ENCODE measurements at places on chromosomes 7 and 10.

- no peak for DNase-seq
These were observed 32.4 kb downstream of the AKR1C4 start for GRCh38 chr10:5229019-5229418.

DNA sequence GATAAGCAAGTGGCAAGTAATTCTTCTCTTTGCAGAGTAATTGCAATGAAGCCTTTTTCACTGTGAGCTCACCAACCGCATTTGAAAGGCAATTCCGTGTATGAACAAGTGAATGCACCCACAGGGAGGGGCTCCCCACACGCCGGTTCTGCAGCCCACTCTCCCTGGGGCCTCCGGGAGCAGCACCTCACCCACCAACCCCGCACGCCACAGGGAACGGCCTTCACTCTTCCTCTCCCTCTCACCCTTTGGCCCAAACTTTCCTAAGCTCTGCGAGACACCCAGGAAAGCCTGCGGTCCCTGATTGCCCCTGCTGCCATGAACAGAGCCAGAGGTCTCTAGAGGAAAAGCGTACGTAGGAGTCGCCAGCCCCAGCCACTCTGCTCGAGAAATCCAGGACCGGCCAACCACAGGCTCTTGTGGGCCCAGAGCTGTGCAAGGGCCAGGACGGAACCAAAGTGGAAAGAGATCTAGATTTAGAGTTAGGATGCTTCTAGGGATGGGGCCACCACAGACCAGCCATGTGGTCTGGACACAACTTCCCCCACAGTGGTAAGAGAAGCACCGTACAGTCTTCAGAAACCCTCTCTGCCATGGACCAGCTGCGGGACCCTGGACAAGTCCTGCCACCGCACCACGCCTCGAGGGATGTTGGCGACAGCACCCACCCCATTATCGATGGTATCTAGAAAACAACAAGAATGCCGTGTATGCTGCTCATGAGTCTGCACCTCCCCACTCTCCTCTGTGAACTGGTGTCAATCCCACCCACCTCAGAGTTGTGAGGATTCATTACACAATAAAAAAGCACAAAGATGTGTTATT, 3.6 kb downstream of the WDR86 start:
- DNase-seq: no peak

GRCh38 chr10:75655791-75656451, 224.5 kb downstream of the LRMDA start:
- DNase-seq: no peak

DNA sequence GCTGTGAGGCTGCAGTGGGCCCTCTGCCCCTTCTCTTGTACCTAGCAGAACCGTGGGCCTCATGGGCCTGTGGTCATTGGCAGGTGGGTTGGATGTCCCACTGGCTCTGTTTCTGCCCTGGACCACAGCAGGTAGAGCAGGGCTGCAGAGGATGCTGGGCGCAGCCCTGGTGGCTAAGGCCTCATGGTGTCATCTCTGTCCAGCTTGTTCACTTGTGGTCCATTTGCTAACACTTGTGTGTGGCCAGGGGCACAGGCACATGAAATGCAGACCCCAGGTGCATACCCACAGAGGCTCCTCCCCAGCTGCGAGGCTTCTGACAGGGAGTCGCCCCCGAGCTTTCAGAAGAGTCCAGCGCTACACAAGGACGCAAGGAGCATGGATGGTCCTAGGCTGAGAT, 22.4 kb upstream of the TBRG4 start:
- no peak for DNase-seq

DNA sequence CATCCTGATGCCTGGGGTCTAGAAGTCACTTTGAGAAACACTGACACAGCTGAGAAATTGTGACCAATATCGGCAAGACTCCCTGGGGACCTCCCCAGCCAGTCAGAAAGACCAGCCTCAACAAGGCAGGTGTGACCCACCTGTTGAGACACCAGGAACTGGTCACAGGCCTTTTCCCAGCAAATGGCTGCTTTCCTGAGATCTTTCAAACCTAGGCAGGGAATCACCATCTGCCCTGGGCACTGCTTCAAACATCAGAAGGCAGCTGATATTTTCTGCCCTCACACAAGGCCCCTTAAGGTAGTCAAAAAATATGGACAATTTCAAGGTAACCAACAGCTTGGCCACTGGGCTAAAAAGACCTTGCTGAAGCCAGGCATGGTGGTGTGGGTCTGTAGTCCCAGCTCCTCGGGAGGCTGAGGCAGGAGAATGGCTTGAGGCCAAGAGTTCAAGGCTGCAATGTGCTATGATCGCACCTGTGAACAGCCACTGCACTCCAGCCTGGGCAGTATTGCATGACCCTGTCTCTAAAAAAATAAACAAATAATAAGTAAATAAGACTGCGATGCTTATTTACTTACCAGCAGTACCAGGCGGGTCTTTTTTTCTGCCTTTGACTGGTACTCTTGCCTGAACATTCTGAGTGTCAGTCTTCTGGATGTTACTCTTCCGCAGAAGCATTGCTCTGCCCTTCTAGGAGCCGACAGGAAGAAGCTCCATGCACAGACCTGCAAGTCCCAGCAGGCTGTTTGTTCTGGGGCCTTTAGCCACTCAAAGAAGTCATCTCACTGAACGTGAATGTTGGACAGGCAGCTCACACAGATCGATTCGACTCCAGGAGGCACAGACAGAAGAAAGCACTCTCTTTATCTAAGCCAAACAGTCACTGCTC, 59.7 kb downstream of the SORBS1 start:
- DNase-seq: no peak

DNA sequence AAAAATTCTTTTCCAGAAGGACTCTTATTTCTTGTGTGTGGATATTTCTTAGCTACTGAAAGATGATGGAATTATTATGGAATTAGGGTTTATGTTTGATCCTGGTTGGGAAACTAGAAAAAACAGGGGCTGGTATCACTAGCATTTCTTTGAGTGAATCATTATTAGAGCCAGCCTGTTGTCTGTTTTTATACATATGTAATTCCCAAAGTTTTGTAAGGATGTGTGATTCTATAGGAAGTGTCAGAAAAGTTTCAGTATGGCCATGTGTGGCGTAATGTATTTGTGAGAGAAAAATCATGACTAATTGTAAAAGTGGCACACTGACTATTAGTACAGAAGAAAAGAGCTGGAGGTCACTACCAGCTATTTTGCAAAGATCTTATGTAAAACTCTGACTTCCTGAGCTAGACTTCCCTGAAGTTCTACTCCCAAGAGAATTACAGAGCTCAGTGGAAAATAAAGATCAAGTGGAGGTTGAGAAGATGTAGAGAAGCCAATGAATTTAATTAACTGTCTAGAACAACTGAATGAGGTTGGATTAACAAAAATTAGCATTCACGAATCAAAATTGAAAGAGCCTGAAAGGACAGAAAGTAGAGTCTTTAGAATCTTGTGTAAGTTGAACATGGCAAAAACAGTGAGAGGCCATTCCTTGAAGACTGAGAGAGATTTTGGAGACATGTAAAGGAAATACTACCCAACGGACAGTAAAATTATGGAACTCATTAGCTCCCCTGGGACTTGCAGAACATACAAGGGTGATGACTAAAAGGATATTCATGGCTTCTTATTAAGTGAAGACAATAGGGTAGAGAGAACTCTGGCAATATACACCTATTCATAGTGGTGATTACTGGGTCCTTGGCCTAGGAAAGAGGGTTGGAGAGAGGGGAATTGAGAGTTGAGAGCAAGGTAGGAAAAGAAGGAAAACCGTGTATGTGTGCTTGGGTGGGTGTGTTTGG, 12.5 kb downstream of the ZNF365 start:
- DNase-seq: no peak

GRCh38 chr10:65033957-65034356, 1512.8 kb downstream of the REEP3 start:
- no peak for DNase-seq

DNA sequence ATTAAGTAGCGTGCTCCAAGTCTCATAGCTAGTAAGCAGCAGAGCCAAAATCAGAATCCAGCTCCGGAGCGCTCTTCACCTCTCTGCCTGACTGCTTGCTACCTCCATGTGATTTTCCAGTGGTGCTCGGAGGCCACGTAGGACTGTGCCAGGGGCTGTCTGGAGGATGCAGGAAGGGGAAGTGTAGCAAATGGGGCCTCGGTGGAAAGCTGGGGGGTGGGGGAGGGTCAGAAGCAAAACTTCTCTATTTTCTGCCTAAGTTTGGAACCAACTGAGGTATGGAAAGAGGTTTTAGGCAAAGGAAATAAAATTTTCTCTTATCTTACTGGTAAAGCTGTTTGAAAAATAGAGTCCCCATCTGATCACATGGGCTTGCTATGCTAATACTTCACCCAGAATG, 108.7 kb downstream of the TBXAS1 start:
- no peak for DNase-seq

DNA sequence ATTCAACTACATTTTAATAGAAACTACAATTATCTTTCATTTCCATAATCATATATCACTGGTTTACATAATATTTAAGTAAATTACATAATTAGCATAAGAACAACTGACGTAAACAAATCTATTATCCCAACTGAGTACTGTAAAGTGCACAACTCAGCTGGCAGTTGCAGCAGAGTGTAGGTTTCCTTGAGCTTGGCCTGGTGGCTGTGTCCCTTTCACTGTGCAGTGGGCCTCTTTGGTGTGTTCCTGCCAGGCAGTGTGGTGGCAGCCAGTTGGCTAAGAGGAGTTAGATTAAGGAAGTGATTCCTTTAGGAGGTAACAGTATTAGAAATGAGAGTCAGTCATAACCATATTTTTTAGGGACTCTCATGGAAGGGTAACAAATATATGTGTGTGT, 7.0 kb downstream of the NRG3 start:
- no peak for DNase-seq

DNA sequence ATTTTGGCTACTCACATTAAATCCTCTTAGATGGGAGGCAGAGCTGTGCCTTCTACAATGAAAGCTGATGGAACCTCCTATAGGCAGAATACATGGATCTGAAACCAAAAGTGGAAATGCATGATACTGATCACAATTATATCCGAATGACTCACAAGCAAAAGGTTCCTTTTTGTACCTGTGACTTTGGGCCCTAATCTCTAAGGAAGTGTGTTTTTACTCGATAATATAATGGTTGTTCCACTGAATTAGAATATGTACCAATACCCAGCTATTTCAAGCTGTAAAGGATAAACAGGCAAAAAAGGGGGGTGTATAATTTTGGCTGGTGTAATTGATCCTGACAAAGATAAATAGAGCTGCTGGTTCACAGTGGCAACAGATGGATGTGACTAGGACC, 17.6 kb upstream of the LAMB1 start:
- DNase-seq: no peak

- DNase-seq: no peak
These were observed 8.0 kb downstream of the TSPAN15 start for GRCh38 chr10:69459101-69459790.

GRCh38 chr7:97226541-97226940, 109.0 kb downstream of the SDHAF3 start:
- DNase-seq: no peak

- no peak for DNase-seq
These were observed 25.2 kb downstream of the CDK6 start for GRCh38 chr7:92811158-92811557.

DNA sequence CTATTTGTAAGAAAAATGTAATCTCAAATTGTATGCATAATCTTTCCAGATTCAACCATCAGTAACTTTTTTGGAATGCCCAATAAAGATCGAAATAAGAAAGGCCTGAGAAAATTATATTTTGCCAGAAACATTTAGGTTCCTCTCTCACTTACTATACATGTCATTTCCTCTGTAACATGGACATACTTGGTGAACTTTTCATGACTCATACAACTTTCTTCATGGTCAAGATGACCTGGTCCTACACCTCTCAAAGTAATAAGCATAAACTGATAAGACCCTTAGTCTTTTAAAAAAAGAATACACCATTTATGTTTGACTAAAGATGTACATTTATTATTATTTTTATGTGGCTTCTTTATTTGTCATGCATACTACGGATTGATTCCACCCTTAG, 125.3 kb downstream of the REEP3 start:
- no peak for DNase-seq

DNA sequence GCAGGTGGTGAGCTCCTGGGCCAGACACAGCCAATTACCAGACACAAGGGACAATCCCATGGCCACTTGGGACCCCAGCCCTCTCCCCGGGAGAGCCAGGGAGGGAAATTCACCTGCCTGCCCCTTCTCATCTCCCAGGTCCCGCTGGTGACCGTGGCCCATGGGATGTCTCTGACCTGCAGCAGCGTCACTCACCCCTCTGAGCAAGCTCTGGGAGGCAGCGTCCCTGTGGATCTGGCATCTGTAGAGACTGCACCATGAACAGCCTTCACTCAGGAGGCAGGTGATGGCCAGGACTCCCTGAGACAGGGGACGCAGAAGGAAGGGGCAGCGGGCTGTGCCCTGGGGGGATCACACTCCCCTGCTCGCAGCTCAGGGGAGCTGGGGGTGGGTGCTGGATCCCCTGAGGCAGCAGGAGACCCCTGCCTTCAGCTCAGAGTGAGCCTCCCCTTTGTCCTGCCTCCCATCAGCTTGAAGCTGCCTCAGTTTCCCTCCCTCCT, 90.8 kb downstream of the FOXL3 start:
- no peak for DNase-seq

GRCh38 chr10:28612877-28613276, 64.4 kb upstream of the BAMBI start:
- no peak for DNase-seq

All from left renal cortex interstitium (tissue), 4 donors.